SK-MEL-5 (cell line): ENCODE measurements at places on chromosomes 7 and 10. TPM values are rescaled to one million over a fixed set of nuclear protein-coding genes. Genes with fewer than 3 reads are reported as not detected.

Gene GPNMB
- total RNA-seq = 1,248 and 1,278 TPM in 2 replicates

Gene ANKRD61
- total RNA-seq = 0.50 and 0.51 TPM in 2 replicates

Gene GIMAP1
- total RNA-seq = not detected in 2 replicates

Gene LIPJ
- not detected in 2 replicates for total RNA-seq

Gene CRYGN
- total RNA-seq = not detected in 2 replicates

Gene HMX3
- 0.32 and 1.6 TPM in 2 replicates for total RNA-seq

Gene LIPN
- not detected in 2 replicates for total RNA-seq

Gene FAM20C
- total RNA-seq = not detected in 2 replicates
